ENCODE measurements at places on chromosomes 6 and 20. TPM values are rescaled to one million over a fixed set of nuclear protein-coding genes. Genes with fewer than 3 reads are reported as not detected.

- no peak for DNase-seq
Measured at GRCh38 chr6:74899416-74899815, 306.4 kb downstream of the COL12A1 start.

- no peak for DNase-seq
Measured at GRCh38 chr20:13221313-13221672, 219 bp downstream of the ISM1 start.

DNA sequence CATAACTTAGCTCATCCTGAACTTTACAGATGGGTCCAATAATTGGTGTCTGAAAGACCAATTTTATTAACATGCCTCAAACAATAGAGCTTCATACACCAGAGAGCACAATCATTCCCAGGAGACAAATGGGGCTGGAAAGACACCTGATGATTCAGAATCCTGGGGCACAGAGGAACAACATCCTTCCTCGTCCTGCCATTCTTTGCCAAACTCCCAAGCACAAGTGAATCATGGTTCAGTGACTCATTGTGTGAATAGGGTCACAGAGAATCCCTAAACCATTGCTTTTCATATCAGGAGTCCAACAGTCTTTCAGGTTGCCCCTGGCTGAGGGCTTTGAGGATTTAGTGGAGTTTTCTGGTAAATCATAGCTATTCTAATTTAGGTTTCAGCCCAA is 266.4 kb upstream of the BMP2 start:
- no peak for DNase-seq

DNA sequence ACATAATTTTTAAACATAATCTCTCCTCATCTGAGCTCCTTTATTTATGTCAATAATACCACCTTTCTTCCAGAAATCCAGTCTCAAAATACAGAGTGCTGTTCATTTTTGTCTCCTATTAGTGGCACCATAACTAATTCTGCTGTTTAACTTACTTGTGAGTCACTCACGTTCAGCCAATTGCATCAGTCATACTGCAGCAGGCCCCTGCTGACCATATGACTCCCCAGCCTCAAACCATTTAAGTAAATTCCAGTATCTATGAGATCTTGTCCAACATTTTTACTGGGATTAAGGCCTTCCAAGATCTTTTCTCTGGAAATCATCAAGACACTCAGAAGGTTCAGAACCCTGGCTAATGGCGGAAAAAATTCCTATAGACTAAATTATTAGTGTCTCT is 982.2 kb upstream of the MAP3K7 start:
- no peak for DNase-seq

GRCh38 chr6:7080311-7080710 is 27.4 kb upstream of the RREB1 start:
- DNase-seq, result no peak

- DNase-seq, result no peak
Measured at GRCh38 chr6:134177753-134178160, 125.3 kb upstream of the SLC2A12 start.

DNA sequence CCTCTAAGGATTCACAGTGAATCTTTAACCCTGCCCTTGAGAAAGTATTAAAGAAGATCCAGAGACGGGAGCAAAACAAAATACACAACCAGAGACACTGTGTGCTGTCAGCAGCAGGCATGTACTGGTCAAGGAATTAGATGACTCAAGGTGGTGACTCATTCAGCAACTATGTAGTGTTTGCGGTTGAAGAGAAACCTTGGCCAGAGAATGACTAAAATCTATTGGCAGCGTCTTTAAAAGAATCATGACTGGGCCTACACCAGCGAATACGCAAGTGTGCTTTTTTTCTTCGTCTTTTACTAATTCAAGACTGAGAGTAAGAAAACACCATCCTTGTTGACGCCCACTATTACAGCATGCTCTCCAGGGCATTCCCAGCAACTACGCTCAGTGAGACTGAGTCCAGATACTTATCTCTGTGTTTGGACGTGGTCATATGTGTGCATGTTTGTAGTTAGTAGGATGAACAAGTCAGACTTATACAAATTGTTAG is 72.4 kb upstream of the BACH2 start:
- DNase-seq, result no peak

DNA sequence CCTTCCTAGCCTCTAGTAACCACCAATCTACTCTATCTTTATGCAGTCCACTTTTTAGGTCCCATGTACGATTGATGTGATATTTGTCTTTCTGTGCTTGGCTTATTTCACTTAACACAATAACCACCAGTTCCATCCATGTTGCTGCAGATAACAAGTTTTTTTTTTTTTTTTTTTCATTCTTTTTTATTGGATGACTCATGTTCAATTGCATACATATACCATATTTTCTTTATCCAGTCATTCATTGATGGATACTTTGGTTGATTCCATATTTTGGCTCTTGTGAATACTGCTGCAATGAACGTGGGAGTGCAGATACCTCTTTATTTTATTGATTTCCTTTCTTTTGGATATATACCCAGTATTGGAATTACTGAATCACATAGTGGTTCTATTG is 600.4 kb upstream of the FLRT3 start:
- no peak for DNase-seq

GRCh38 chr20:62313021-62313420 is 10.2 kb downstream of the ADRM1 start:
- DNase-seq, result no peak

- DNase-seq, result no peak
Measured at GRCh38 chr6:132919045-132919860, 104.9 kb downstream of the RPS12 start.

DNA sequence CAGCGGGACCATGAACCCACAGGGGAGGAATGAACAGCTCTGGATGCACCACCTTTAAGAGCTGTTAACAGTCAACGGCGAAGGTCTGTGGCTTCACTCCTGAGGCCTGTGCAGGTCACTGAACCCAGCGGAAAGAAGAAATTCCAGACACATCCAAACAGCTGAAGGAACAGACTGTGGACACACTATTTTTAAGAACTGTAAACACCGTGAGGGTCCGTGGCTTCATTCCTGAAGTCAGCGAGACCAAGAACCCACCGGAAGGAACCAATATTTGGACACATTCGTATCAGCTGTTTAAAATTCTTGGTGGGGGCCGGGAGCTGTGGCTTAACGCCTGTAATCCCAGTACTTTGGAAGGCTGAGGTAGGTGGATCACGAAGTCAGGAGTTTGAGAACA is 5.4 kb upstream of the TMEM14B start:
- no peak for DNase-seq

DNA sequence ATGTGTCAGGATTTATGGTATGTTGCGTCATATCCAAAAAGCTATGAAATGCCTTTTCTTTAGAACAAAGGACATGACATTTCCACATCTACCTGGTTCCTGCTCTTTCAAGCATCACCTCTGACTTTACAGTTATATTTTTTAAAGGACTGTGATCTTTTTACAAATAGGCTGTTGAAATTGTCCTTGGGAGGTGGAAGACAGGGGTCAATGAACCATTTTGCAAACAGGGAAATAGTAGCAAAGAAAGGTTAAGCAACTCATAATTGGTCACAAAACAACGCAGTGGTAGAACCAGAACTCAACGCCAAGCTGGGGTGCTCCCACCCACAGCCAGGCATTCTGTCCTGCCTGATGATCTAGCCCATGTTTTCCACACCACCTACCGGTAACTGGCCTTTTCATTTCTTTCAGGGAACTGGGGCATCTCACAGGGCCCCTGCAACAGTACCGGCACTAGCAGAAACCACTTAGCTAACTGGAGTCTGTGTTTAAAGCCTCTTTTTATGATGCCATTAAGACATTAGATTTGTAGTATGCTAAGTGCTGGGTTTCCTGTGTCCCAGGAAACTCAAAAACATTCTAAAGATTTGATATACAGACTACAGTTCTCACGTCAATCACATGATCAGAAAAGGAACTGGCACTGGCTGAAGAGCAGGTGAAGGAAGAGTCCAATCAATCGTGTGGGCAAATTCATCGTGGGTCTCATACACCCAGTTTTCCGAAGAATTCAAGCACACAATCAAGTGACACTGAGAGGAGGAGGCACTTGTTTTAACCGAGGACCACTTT is 13.9 kb downstream of the ZNF217 start:
- no peak for DNase-seq

GRCh38 chr20:57524511-57525176 is at the start of gene CTCFL:
CTCFL (minus strand) TSS chr20:57525140; CDS start chr20:57524205, 935 bp downstream.
- no peak for DNase-seq

GRCh38 chr6:27442932-27443331 is 30.0 kb downstream of the ZNF184 start:
- DNase-seq, result no peak

- no peak for DNase-seq
Measured at GRCh38 chr6:115363379-115363778, 697.3 kb downstream of the FRK start.

The TUBB1 gene
- 2.6 TPM for polyA plus RNA-seq

The RBM24 gene
- 1.9 TPM for polyA plus RNA-seq

The SLC22A16 gene
- 0.27 TPM for polyA plus RNA-seq

The SLC17A2 gene
- polyA plus RNA-seq, result 0.38 TPM

The ME1 gene
- 2.8 TPM for polyA plus RNA-seq

The HMGCLL1 gene
- polyA plus RNA-seq, result 4.7 TPM

The LINC00237 gene
- polyA plus RNA-seq, result not detected

The COX7A2 gene
- polyA plus RNA-seq, result 299 TPM

The ZC2HC1B gene
- polyA plus RNA-seq, result not detected

The CST7 gene
- polyA plus RNA-seq, result 0.39 TPM

Data from left renal cortex interstitium (tissue), 4 donors.